ENCODE measurements at places on chromosomes 6 and 20.

DNA sequence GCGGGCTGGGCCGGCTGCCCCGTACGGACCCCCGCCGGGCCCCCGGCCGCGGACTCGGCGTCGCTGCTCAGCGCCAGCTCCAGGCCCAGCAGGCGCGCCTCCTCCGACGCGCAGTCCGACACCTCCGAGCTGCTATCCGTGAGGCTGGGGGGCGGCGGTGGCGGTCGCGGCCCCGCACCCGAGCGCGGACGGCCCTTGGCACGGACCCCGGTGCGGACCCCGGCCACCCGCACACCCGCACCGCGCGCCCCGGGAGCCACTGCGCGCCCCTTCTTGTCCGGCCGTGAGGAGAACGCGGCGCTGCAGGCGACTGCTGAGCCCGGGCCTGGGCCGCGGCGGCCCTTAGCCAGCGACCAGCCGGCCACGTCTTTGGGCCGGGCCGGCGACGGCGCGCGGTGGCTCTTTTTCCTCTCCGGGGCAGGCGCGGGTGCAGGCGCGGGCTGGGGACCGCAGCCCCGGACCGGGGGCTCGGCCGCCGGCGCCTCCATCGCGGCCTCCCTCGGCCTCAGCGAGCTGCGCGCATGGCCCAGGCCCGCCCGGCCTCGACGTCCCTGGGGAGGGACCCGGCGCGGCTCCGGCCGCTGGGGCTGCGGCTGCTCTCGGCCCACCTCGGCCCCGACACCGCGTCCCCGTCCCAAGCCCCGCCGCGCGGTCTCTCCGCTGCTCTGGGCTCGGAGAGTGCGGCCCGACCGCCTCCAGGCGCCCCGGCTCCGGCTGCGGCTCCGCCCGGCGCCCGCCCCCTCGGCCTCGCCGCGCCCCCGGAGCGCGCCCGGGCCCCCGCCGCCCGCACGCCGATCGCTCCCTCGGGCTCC is 12.9 kb upstream of the TLDC2 start:
- DNase-seq = no peak

GRCh38 chr6:32088487-32089049 is 20.6 kb downstream of the TNXB start:
- no peak for DNase-seq

GRCh38 chr6:91181416-91181815 is 594.5 kb upstream of the MAP3K7 start:
- no peak for DNase-seq

- no peak for DNase-seq
Measured at GRCh38 chr20:10828180-10828579, 154.4 kb upstream of the JAG1 start.

DNA sequence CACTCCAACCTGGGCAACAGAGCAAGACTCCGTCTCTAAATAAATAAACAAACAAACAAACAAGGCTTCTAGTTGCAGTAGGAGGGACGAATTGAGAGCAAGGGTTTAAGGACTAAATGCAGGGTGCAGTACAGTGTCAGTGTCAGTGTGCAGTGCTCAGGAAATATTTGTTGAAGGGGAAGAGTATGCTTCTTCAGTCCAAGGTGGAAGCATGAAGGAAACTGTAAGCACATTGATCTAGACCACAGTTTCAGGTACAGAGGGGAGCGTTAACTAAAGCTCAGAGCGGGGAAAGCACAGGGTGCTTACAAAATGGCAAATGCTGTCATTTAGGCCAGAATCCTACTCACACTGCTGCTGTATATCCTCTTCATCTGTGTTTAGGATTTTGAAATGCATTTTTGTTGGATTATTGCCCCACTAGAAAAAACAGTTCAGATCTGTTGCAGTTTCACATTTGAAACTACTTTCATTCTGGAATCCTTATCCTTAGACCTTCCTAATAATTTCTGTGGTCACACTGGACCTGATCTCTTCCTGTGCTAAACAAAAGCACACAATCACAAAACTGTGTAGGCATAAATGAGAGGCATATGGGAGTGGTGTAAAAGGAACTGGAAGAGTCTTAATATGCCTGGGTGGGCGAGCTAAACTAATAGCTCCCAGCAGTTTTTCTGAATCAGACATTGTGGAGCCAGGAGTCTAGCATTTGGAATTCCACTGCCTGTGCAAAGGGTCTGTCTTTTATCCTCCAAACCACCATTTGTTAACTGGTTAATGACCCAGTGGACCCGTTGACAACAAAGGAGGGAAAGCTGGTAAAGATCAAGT is 41.4 kb downstream of the CBFA2T2 start:
- DNase-seq = no peak

GRCh38 chr6:97427648-97428047 is 144.6 kb upstream of the MMS22L start:
- no peak for DNase-seq

DNA sequence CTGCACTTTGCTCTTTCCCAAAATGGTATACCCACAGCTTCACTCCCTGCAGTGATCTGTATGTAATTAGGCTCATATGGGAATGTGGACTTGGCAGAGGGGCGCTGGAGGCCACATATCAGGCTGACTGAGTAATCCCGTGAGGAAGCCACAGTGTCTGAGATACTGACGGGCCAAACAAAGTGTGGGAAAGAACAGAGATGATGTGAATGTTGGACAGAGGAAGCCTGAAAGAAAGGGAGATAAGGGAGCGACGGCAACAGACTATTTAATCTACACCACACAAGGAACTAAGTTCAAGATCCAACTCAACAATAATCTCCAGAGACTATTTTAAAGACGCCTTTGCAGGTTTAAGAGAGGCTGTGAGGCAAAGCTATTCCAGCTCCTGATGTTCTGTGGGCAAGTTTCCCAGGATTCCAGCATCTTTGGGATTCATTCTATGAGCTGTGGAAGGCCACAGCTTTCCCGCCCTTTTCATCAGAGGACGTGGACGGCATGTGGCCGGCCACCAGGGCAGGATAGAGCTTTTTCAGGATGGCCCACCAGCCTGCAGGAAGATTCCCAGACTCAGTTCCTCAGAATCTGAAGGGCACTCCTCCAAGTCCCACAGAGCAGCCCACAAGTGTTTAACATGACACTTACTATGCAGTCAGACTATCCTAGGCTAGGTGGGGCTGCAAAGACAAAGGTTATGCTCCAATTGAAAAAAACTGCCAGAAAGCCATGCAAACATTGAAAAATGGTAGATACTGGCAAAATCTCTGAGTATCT is 237.5 kb downstream of the ATXN1 start:
- DNase-seq = no peak

GRCh38 chr6:159892053-159892452 is 1.3 kb downstream of the MAS1 start:
- no peak for DNase-seq

- no peak for DNase-seq
Measured at GRCh38 chr20:17960927-17961586, 7.5 kb downstream of the SNX5 start.

DNA sequence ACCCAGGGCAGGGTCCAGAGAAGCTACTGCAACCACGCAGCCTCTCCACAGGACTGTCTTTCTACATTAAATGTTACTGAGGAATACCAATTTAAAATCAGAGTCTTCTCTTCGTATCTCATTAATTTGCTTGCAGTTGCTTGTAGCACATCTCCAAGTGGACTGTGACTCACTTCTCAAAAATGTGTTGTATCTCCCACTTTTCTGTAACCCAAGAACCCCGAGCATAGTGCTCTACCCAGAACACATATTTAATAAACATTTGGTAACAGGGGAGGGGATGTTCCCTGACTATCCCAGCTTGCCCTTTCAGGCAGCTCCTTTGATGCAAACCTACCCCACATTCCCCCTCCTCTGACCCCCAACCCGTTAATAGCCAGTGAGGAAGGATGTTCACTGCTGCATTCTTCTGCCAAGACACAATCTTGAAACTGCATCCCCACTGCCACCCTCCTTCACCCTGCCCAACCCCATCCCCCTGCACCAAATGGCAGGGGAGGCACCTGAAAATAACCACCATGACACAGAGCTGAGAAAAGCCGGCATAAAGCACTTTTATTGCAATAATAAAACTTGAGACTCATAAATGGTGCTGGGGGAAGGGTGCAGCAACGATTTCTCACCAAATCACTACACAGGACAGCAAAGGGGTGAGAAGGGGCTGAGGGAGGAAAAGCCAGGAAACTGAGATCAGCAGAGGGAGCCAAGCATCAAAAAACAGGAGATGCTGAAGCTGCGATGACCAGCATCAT is 24.2 kb downstream of the FKBP1A start:
- no peak for DNase-seq

DNA sequence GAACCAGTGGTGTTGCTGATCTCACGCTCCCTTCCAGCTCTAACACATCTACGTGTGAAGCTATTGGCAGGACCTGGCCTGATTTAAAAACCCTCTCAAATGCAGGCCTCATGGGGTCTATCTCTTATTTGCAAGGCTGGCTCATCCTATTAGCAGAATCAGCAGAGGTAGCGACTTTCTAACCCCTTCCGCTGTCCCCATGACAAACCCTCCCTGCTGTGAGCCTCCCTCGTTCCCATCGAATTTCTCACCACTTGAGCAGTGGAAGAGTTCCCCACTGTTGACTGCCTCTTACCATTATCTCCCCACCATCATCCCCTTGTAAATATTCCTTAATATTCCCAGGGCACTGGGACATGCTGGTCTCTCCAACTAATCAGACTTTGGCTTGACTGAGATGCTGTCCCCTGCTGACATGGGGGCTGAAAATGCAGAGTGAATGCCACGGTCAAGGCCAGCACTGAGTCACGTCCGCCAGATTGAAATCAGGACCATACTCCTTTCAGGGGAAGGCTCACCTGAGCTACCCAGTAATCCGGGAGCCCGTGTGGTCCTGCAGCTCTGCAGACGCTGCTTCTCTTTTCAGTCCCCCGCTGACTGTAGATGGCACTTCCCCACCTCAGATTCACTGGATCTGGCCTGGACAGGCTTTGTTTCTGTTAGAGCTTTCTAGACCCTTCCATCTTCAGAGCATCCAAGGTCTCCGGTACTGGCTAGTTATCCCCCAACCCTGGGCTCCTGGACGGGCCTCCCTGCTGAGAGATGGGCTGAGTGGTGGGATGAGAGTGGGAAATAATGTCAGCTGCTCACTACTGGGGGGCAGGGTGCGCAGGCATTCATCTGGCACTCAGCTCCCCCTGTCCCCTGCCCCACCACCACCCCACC is 23.1 kb downstream of the AAR2 start:
- DNase-seq = no peak

DNA sequence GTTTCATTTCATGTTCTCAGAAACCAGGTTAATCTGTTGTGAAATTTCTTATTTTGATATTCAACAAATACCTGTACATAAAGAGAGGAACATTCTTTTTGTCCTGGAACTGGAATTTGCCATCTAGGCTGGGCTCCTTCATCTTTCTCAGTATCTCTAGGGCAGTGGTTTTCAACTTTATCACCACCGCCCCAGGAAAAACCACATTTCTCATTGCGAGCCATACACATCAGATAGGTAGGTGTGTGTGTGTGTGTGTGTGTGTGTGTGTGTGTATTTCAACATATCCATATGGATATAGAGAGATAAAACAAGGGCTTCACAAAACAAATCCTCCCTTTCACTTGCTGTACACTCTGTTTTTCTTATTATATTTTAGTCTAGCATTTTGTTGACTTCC is 24.1 kb downstream of the BFSP1 start:
- DNase-seq = no peak

GRCh38 chr6:8194490-8194889 is 92.1 kb upstream of the EEF1E1 start:
- no peak for DNase-seq

- DNase-seq = no peak
Measured at GRCh38 chr6:68196645-68197044, 438.4 kb upstream of the ADGRB3 start.

DNA sequence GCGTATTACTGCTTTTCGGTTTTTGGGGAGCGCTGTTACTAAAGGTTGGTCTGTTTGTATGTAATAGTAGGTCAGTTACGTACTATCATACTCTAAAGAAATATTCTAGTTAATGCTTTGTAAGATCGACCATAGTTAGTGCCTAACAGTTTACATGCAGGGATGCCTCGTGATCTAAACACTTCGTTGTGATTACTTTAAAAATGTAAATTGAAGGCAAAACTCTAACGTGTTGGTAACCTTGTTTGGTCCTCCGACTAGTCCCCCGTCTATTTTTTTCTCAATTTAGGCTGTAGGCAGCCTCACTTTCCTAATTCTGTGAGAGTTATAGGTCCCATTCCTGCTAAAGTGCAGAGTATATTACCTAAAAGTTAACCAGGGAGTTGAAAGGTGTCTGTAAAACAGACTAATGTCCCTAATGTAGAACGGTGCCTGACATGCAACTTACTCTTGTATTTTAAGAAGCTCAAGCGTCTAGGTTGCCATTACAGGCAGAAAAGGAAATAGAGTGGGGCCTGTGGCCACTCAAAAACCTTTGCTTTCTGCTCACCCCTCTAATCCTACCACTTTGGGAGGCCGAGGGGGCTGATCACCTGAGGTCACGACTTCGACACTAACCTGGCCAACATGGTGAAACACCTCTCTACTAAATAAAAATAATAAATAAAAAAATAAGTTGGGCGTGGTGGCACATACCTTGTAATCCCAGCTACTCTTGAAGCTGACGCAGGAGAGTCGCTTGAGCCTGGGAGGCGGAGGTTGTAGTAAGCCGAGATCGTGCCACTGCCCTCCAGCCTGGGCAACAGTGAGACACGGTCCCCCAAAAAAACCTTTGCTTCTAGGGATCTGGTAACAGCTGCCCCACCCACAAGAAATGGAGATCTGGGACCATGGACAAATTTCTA is 37.8 kb downstream of the HFE start:
- no peak for DNase-seq

GRCh38 chr6:3882866-3883265 is 33.7 kb downstream of the FAM50B start:
- DNase-seq = no peak

GRCh38 chr20:53575481-53576194 is 18.0 kb downstream of the ZNF217 start:
- DNase-seq = no peak

- peak; percentile 31 for DNase-seq
Measured at GRCh38 chr20:60062431-60063047, 104.3 kb downstream of the CDH26 start.

DNA sequence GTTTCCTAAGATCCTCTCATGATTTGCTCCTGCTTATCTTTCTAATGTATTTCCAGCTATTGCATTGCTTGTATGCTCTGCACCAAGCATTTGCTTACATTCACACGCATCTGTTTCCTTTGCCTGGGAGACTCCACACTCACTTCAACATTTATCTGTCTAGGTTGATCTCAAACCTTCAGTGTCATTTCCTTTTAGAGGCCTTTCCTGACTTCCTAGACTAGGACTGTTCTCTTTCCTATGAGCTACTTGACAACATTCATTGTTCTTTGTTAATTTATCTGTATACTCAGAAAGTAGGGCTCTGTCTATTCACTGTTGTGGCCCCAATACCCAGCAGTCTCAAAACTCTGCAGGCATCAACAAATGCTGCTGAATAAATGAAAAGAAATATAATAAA is 84.4 kb downstream of the WASF1 start:
- DNase-seq = no peak

- no peak for DNase-seq
Measured at GRCh38 chr20:6708010-6708409, 59.5 kb upstream of the BMP2 start.
